Esophagus squamous epithelium (tissue), 5 donors: ENCODE measurements at places on chromosomes 7 and 10.

DNA sequence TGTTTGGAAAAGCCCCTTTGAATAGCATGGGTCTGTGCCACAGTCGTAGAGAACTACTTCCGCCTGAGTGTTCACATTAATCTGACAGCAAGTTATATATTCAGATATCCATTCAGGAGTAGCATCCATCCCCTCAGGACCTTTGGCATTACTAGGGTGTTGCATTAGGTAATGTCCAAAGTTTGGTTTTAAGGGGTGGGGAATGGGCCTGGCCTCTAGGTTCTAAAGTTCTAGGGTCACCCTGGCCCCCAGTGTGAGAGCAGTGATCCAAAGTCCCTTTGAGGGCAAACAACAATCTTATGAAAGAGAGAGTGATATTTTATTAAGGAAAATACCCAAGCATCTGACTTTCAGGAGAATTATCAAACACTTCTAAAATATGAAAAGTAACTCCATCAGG, 12.3 kb downstream of the MCM10 start:
- DNase-seq, result no peak

- no peak for DNase-seq
Measured at GRCh38 chr10:5978230-5978489, 817 bp upstream of the IL15RA start.

GRCh38 chr10:95782318-95782717, 26.4 kb downstream of the ENTPD1 start:
- no peak for DNase-seq

DNA sequence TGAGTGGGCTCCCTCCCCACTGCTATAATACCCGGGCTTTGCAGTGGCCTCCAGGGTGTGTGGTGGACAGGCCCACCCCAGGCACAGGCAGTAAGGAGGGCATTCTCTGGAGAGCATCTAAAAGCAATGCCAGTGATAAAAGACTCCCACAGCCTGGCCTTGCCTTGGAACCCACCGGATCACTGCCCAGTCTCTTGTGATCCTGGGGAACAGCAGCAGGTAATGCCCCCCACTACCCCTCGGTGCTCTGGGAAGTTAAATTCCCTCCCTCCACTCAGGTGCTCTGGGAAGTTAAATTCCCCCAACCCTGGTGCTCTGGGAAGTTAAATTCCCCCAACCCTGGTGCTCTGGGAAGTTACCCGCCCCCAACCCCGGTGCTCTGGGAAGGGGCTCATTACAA, 565.2 kb downstream of the TCERG1L start:
- DNase-seq, result no peak
